ENCODE measurements at places on chromosomes 7 and 10.

DNA sequence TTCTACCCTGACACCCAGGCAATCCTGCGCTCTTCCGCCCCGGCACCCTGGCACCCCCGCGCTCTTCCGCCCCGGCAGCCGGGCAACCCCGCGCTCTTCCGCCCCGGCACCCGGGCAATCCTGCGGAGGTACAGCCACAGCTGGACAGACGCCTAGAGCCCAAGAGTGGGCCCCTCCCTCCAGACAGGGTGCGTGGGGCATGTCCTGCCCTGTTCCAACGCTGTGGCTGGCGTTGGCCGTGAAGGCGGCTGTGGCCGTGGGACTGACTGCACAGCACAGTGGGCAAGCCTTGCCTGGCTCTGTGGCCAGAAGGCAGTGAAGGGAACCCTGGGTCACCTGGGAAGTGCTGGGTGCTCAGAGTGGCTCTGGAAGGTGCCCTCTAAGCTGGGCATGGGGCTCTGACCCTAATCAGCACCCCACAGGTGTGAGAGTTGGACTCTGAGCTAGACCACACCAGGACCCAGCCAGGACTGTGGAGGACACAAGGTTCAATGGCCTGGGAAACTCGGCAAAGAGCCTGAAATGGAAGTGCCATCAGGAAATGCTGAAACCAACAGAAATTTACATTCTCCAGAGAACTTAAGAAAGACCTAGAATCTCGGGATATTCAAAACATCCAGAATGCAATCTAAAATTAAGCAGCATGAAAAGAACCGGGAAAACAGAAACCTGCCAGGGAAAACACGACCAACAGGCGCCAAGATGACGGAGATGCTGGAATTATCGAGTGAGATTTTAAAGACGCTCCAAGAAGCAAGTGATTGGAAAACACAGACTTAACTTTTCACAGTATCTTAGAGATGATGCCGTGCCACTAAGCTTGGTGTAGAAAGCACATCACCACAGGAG, 253.6 kb downstream of the ELFN1 start:
- no peak for DNase-seq

DNA sequence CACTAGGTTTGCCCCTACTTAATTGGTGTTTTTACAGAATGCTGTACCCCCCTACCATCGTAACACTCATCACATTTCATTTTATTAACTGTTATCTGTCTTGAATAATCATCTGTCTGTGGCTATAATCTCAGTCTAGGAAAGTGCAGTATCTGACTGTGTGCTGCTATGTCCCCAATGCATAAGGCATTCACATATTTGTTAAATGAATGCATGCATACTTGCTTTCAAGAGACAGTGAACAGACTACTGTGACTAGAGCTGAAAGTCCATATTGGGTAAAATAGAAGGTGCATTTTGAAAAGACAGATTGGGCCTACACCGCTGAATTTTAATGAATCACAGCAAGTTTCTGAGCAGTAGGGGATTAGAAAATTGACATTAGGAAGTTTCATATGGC, 112.3 kb downstream of the ARHGAP12 start:
- DNase-seq, result no peak

DNA sequence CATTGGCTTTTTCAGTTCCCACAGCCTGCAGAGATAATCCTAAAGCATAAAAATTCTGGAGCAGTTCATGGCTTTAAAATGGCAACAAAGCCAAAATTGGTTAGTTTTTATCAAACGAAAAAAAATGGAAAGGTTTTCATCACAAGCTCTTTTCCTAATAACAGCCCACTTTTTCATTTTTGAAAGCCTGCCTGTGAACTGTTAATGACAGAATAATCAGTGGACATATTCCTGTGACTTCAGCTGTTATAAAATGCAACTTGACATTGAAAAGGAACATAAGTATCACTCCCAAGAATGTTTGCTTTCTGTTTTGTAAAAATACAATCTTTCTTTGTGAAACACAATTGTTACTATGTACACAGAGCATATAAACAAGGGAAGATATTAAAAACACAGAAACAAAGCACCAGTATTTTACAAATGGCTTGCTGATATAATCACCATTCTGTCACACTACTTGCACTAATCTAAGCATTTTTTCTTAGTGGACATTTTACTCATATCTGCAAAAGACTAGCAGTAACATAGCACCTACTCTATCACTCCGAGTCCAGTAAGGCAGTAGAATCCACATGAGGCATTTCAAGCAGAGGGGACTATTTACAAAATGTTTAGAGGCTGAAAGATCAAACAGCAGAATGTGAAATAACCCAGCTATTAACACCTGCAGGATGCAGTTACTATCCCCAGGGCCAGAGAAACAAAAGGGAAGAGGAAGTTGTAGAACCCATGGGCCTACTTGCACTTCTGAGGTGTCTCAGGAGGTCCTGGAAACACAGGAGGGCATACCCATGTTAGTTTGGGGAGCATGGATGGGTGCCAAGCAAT, 26.4 kb downstream of the MACC1 start:
- no peak for DNase-seq

GRCh38 chr10:31584876-31585275, 265.9 kb downstream of the ZEB1 start:
- DNase-seq, result no peak

GRCh38 chr7:75889223-75889825, 10.5 kb downstream of the RHBDD2 start:
- no peak for DNase-seq

- no peak for DNase-seq
Measured at GRCh38 chr10:131196176-131196885, 115.2 kb downstream of the TCERG1L start.

- DNase-seq, result no peak
Measured at GRCh38 chr7:90445633-90446032, 23.8 kb upstream of the PTTG1IP2 start.

GRCh38 chr10:93566435-93567276, at the start of gene FFAR4:
FFAR4 (plus strand) TSS chr10:93566665; CDS start chr10:93566721, 56 bp downstream.
- DNase-seq, result no peak

DNA sequence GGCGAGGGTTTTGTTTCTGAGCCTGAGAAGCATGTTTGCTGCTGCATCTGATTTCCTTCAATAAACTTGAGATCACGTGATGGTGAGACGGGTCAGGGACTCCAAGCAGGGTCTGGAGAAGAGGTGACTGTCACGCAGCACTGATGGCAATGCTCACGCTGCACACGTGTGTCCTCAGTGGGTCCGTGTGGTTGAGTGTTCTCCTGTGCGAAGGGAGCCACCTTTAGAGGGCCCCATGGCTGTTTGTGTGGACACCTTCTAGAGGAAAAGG, 100.4 kb downstream of the WDR37 start:
- DNase-seq, result no peak

- no peak for DNase-seq
Measured at GRCh38 chr7:30349170-30349569, 64.8 kb downstream of the ZNRF2 start.

- no peak for DNase-seq
Measured at GRCh38 chr7:106616708-106617051, 44.3 kb downstream of the CCDC71L start.

DNA sequence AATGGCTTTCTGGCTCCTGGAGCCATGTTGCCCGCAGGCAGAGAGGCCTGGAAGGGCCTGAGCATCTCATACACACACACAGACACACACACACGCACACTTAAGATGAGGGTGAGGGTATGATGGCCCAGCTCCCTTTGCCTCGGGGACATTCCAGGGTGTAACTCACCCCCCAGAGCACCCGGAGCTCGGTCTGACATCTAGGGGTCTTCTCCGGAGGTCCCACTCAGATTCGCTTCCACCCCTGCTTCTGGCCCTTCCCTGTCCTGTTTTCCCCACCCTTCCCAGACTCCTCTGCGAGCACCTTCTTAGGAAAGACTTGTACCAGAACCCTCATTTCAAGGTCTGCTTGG, 304.4 kb downstream of the GRID1 start:
- DNase-seq, result no peak

GRCh38 chr7:116259871-116260440, 49.6 kb downstream of the TES start:
- no peak for DNase-seq

DNA sequence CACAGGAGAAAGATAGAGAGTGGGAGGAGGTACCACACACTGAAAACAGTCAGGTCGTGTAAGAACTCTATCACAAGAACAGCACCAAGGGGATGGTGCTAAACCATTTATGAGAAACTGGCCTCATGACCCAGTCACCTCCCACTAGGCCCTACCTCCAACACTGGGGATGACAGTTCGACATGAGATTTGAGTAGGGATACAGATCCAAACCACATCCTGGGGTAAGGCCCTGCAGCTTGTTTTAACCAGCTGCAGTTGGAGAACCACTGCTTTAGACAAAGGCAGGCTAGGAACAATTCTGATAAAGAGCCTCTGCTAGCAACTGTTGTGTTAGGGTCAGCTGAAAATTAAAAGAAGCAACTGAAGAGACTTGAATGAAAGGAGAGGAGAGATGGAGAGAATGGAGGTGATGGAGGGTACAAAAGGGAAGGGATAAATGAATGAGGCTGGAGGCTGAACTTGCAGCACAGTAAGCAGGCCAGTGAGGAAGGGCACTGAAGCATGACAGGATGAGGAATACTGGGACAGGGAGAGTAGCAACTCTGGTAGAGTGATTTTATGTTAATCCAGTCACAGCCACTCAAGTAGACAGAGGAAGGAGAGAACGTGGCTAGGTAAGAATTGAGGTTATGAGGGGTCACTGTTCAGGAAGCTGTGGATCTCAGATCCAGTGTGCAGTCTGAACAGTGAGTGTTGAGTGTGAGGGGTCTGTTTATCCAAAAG, 23.6 kb downstream of the MEST start:
- DNase-seq, result no peak

DNA sequence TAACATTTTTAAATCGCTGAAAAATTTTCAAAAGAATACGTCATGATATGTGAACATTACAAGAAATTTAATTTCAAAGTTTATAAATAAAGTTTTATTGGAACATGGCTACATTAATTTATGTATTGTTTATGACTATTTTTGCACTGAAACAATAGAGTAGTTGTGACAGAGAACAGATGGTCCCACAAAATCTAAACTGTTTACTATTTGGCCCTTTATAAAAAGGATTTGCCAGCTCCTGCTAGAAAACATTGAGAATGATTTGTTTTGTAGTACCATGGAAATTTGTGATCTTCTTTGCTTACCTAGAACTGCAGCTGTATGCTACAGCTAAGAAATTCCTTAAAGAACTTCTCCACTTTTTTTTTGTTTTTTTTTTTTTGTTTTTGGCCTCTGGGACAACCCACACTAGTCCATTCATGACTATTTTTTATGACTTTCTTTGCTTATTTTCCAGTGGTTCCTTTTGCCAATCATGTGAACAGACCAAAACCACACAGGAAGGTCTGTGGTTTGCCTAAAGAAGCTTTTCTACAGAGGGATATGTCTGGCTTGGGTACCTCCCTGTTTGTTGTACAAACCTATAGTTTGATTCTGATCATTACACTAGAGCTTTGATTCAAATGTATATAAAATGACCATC, 55.7 kb downstream of the ST7 start:
- DNase-seq, result no peak

GRCh38 chr10:102322914-102323313, 72.6 kb upstream of the NFKB2 start:
- no peak for DNase-seq

DNA sequence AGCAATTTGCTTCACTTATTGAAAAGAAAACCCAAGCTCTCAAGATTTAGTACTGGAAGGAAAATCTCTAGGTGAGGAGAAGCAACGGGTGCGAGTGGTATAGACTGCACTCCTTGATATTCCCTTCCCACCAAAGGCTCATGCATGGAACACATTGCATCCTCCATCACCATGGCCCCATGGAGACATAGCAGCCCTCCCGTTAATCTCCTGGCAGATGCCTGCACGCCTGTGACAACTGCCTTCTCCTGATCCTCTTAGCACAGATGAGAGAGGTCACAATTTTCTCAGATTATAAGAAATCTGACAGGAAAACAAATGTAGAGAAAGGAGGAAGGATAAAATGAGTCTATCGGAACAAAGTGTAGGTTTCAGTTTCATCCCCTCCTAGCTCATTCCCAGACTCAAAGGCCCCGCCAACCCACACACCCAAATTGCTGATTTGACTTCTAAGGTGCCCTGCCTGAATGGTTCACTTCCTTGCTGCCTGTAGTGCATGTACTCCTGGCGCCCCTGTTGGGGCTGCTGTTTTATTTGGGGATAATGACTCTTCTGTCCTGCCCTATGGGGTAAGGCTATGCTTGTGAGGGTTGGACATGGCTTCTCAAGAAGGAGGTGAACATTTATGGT, 50.0 kb downstream of the PLXNA4 start:
- no peak for DNase-seq

GRCh38 chr10:125020386-125020785, 78.5 kb downstream of the ZRANB1 start:
- DNase-seq, result no peak

DNA sequence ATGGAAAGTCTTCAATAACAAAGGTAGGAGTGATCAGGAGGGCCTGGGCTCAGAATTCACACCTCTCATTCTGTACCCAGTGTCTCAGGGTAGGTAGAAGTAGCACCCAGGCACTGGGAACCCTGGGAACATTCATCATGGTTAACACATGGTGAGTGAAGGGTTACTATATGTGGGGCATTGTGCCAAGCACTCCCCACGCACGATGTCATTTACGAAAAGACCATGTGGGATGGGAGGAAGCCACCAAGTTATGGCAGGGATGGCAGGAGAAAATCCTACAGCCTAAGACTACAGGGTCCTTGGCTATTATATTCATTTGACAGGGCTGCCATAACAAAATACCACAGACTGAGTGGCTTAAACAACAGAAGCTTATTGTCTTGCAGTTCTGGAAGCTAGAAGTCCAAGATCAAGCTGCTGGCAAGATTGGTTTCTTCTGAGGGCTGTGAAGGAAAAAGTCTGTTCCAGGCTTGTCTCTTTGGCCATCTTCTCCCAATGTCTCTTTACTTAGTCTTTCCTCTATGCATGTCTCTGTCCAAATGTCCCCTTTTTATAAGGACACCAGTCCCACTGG, 27.7 kb upstream of the DDIT4 start:
- DNase-seq, result no peak

DNA sequence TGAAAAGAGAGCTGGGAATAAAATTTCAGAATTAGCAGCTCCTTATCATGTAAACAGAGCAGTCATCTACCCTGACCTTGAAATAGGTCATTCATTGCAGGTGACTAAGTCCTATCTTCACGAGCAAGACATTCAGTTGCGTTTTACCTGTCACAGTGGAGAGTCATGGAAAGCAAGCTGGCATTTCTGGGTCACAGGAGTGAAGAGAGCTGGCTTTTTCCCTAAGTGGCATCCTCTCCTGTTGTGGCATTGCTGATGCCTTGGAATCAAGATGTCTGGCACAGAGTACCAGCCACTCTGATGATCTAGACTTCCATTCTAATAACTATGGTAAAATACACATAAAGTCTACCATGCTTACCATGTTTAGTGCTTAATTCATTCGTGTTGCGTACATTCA, 70.8 kb downstream of the SCRN1 start:
- DNase-seq, result no peak

DNA sequence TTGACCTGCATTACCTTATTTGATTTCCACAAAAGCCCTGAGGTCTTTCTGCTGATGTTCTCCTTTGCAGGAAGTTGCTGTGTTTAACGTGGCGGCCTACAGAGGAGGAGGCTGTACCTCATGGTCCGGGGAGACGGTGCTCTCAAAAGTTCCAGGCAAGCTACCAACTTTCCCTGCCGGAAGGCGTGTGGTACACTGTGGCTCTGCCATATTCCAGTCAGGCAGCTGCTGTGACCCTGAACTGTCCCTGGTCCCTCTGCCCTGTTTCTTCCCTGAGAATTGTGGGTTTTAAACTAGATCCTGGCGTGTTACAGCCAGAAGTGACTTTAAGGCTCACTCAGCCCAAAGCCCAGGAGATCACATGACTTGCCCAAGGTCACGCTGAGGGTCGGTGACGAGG, 139.2 kb downstream of the TEX36 start:
- DNase-seq, result no peak
